ENCODE measurements at places on chromosomes 6 and 20.

DNA sequence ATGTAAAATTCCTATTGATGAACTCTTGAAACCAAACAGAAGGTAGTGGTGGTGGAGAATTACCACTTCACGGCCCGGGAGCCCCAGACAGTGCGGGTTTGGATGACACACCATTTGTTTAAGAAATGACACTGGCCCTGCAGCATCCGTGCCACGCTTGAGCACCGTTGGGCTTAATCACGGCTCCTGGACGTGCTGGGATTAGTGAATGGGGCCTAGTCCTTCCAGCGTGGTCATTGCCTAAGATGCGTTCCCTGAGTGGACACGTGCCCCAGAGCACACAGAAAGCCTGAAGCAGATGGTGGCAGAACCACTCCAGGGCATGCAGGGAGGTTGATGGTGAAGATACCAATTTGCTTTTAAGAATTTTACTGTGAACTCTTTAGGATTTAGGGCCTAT, 14.5 kb downstream of the STX16 start:
- DNase-seq, result no peak

- no peak for DNase-seq
These were observed 127.7 kb downstream of the KLHL32 start for GRCh38 chr6:97052152-97052787.

- no peak for DNase-seq
These were observed 150.3 kb downstream of the LINC00237 start for GRCh38 chr20:20955892-20956291.

GRCh38 chr20:8524101-8525016, 392.3 kb downstream of the PLCB1 start:
- no peak for DNase-seq

DNA sequence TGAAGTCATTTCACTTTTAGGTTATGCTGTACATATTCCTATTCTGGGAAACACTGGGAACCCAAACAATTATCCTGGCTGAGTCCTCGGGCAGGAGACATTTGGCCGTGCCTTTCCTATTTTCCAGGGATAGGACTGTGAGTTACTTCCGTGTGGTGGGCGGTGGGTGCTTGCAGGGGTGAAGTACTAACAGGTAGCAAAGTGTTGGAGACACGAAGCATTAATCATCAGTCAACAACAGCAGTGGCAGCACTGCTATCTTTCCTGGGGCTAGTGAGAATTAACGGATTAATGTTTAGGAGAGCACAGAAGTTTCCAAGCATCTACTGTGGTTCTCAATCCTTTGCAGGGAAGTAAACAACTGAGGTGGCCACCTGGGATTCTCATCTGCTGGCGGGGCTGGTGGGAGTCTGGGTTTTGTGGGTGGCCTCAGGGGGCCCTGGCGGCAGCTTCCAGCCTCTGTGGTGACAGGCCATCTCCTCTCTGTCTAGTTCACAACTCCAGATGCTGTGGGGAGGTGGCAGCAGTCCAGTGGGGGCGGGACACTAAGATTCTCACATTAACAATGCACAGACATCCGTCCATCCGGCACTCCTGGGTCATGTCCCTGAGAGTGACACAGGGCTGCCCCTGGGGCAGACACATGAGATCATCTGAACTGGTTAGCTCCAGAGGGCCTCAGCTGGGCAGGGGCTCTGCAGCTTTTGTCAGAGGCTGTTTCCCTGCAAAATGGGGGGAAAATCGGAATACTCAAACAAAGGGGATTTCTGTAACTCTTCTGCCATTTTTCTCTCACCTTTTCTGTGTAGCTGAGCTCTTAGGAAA, 90.9 kb downstream of the GJA10 start:
- peak; percentile 36 for DNase-seq

GRCh38 chr6:105135907-105136430, 43.8 kb downstream of the POPDC3 start:
- DNase-seq, result no peak

- no peak for DNase-seq
These were observed 144.9 kb downstream of the SH3BGRL2 start for GRCh38 chr6:79776076-79776475.

GRCh38 chr20:7829776-7830175, 110.5 kb downstream of the HAO1 start:
- no peak for DNase-seq

GRCh38 chr6:146904596-146904995, 299.6 kb upstream of the STXBP5 start:
- no peak for DNase-seq

DNA sequence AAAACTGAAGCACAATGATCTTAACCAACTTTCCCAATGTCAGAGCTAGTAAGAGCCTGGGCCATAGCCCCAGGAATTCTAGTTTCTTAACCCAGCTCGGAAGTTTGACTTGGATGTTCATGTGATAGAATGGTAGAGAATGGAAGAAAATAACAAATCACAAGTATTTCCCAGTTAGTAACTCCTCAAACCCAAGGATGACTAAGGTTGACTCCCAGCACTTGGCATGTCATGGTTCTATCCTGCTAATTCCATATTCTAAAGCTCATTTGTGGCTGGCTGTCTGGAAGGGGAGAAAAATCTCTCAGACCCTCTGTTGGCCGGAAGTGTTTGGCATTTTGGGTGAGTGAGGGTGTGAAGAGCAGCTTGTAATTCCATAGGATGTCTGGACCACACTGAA, 248.7 kb downstream of the RFPL4B start:
- no peak for DNase-seq

GRCh38 chr20:59004763-59005522, 2.1 kb downstream of the CTSZ start:
- no peak for DNase-seq

DNA sequence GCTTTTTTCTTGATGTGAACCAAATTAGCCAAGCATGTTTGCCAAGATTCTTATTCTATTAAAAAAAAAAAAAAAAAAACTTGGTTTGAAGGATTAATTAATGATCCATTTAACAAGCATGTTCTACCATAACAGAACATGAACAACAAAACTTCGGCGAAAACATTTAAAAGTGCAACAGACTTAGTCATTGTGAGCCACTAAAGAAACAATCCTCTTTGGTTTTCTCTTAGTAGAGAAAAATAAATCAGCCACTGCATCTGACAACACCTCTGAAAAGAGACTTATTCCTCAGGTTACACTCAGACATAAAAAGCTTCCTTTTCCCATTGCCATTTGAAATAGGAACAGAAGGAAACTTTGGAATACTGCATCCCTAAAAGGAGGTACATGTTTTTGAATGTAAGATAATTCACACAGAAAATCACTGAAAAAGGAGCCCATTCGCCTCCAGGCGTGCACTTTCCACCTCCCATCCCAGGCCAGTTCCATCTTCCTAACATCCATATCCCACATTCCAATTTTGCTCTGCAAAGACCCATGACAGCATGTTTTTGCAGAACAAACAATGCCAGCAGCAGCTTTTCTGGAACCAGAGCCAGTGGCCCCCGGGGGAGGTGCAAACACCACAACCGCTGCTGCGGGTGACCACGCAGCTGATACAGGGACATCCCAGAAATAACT, 79.5 kb downstream of the ZMYND8 start:
- DNase-seq, result no peak

GRCh38 chr6:149266659-149267058, 50.9 kb upstream of the TAB2 start:
- no peak for DNase-seq

DNA sequence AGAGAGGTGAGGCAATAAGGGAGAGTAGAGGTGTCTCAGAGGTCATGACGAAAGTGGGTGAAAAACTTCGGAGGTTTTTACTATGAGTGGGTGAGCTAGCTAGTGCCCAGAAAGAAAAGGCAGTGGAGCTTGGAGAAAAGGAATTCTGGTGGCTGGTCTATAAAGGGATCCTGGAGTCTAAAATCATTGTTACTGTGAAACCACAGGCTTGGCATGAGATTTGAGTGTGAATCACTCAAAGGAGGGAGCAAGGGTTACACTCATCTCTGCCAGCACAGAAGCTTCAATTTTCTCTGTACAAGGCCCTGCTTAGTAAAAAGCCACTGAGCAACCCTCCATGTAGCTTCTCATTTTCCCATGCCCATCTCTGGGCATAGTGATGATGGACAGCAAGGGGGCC, 47.5 kb downstream of the CD83 start:
- no peak for DNase-seq

GRCh38 chr6:45398075-45398813, 20.5 kb upstream of the SUPT3H start:
- DNase-seq, result peak; percentile 81

DNA sequence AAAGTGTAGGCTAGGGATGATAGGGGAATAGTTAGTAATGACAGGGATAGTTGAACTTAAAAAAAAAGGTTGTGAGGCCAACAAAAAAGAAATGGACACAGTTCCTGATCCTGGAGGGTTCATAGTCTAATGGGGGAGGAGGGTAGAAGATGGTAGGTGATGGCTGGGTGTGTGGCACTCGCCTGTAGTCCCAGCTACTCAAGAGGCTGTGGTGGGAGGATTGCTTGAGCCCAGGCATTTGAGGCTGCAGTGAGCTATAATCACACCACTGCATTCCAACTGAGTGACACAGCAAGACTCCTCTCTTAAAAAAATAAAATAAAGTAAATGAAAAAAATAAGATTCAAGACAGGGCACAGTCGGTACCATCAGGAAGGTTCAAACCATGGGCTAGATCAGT, 2.4 kb upstream of the MICB start:
- peak; percentile 53 for DNase-seq

- peak; percentile 92 for DNase-seq
These were observed at the start of gene SDCBP2 for GRCh38 chr20:1328680-1329330. TSS of gene SDCBP2 (minus strand) at chr20:1329139. CDS start at chr20:1320416, 8,723 bp downstream.

- peak; percentile 17 for DNase-seq
These were observed 7.6 kb downstream of the POLR1C start for GRCh38 chr6:43524483-43524961.

DNA sequence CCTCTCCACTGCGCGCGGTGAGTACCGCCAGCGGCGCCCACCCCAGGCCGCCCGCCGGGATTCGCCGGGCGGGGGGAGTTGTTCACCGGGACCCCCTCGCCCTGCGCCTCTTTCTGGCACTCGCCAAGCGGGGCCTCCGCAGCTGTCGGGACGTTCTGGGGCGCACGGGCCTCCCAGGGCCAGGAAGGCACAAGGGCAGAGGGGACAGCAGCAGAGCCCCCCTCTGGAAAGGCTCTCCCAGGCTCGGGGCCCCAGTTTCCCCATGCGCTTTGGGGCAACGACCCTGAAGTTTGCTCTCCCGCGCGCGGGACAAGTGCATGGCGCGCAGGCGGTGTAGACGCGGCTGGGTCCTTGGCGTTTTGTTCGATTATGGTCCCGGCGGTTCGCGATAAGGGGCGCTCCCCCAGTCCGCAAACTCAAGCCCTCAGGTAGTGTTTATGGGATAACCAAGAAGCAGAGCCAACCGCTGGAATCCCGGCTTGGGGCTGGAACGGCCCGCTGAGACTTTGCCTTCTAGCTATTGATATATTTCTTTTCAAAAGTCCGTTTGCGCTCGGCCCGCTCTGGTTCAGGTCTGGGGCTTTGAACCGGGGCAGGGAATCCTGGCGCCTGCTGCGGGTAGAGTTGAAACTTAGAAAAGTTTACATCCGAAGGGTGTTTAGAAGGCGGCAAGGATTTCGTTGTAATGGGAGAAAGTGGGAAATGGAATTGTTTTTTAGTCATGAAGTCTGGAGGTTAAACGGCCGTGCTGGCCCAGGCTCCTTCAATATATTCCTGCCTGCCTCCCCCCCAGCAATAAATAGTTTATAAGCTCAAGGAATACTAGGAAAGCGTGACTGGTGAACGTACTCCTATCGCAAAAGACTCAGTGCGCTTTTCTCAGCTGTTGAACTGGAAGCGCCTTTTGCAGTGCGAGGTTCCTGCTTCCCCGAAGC, 595 bp downstream of the EYA2 start:
- DNase-seq, result no peak

GRCh38 chr6:107579456-107580056, 89.6 kb downstream of the SOBP start:
- DNase-seq, result no peak

- DNase-seq, result no peak
These were observed 802.0 kb downstream of the C6orf118 start for GRCh38 chr6:164507206-164507940.

DNA sequence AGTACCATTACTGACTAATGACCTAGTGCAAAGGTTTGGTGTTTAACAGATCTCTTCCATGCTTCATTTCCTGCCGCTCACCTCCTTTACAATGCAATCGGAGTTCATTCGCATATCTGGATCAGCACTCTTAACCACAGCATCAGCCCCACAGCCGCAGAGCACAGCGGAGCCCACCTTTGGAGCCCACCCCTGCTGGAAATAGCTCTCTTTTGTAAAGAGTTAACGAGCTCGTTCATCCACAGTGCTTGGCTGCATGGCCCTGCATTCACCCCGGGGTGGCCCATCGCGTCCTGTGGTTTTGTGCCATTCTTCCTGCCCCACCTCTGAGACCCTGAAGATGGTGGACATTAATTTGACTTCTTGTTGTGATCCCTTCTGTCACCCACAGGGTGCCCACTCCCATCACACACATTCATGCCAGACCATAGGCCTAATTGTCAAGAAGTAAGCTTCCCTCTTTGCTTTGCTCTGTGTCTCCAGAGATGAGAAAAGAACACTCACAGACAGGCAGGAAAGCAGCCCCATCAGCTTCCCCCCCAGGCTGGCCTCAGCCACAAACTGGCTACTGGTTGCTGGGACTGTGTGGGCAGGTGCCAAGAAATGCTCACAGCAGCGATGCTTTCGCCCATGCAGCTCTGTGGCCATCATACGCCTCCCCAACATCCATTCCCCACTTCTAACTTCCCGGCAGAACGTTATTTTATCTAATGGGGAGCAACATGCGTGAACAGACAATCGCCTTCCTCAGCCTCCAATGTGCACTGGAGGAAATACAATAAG, 167.0 kb downstream of the LRFN2 start:
- DNase-seq, result no peak

- DNase-seq, result no peak
These were observed 67.7 kb downstream of the PYGB start for GRCh38 chr20:25315418-25316210.

DNA sequence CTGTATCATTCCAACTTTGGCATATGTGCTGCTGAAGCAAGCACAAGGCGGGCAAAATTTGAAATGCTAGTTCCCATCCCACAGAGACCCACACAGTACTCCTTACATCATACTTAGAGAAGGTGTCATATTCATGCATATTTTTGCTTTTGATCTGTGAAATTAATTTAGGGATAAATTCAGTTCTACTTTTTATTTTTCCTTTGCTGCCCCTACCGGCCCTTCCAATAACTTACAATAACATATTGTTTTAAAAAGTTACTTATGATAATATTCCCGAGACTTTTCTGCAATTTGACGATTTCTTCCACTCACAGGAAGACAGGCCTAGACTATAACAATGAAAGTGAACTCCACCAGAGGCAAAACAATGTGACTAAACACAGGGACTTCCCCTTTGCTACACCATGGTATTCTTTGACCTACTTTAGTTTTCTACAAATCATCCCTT, 35.0 kb downstream of the SESN1 start:
- DNase-seq, result no peak

Measured in PC-9 (cell line).